ENCODE measurements at places on chromosomes 6 and 20. TPM values are rescaled to one million over a fixed set of nuclear protein-coding genes. Genes with fewer than 3 reads are reported as not detected.

The OPRL1 gene
- 7.4 TPM for total RNA-seq

The KHDRBS2 gene
- total RNA-seq: not detected

The THEMIS gene
- total RNA-seq: not detected

The DHX35 gene
- 12.0 TPM for total RNA-seq

The BNIP5 gene
- total RNA-seq: not detected

The ZNF311 gene
- 0.40 TPM for total RNA-seq

The TINAG gene
- not detected for total RNA-seq

The MYCT1 gene
- 0.55 TPM for total RNA-seq

The OR2H1 gene
- total RNA-seq: not detected

The PPP1R14C gene
- 3.0 TPM for total RNA-seq

The AGPAT1 gene
- 54.7 TPM for total RNA-seq

Data from PC-3 (cell line).